Stimulated activated CD8-positive, alpha-beta memory T cell treated with anti-CD3 and anti-CD28 coated beads, Interleukin-15, amount 100 ng/mL, for 4 hours (primary cell): ENCODE measurements at places on chromosomes 5 and 9.

- DNase-seq, result no peak
Observed at GRCh38 chr5:51686622-51687021, 303.4 kb downstream of the ISL1 start.

GRCh38 chr9:137639303-137640051 lies 20.7 kb downstream of the EHMT1 start:
- no peak for DNase-seq

- no peak for DNase-seq
Observed at GRCh38 chr9:31823365-31823764, 561.1 kb upstream of the ACO1 start.

DNA sequence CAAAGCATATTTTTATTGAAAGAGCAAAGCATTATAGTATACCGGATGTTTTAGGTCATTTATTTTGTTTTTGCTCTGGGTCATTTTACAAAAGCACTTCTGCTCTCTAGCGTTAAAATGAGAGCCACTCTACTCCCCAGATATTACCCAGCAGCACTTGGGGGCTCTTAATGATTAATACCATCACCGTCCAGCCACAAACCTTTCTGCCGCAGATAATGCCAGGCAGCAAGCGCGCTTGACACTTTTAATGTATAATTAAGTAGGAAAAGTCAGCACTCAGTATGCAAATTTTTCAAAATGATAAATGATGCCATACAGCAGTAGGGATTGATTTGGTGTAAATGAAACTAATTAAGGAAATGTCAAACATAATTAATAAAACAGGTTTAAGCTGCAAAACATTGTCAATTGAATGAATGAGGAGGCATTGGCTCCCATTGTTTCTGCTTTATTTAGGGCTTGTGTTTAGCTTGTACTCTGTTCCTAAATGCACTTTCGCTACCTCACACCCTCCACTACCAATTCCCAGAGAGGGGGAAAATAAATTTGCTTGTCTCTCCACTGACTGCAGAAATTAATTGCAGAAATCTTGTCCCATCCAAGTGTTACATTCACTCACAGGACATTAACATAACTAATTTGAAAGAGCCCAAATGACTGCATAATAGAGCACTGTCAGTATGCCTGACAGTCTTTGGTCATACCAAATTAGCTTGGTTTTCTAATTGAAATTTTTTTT lies 358.8 kb upstream of the ARRDC3 start:
- no peak for DNase-seq

- DNase-seq, result no peak
Observed at GRCh38 chr9:77020413-77021290, 1.2 kb downstream of the FOXB2 start.

DNA sequence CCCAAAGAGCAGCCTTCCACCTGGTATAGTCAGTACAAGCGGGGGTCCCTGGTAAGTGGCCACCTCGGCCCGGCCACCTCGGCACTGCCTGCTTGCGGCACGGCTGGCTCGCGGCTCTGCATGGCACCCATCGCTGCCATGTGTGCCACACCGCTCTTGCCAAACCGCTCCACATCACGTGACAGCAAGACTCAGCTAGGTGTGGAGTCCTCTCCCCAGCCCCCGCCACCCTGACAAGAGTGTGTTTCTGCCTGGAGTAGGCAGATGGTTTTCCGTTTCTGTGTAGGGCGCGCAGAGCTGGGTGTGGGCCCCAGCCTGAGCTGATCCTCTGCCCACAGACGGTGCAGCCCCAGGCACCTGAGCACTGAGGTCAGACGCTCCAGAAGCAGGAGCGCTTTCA lies 50.5 kb upstream of the FCN2 start:
- no peak for DNase-seq

DNA sequence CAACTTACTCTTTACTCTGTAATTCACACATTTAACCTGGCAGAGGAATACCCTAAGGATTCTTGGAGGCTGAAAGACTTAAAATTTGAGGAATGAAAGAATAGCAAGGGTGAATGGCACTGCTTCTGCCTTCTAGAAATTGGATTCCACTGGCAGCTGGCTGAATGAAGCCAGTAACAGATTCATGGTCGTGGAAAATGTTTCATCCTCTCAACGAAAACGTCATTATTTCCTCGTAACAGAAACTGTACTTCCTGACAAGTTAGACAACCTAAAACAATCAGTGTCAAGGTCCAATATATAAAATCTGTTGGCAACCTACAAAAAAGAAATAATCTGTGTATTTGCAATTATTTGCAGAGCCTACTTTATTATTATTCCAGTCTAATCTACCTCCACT lies 39.7 kb downstream of the BNC2 start:
- DNase-seq, result no peak

- DNase-seq, result no peak
Observed at GRCh38 chr5:88826646-88827585, 56.1 kb downstream of the MEF2C start.

DNA sequence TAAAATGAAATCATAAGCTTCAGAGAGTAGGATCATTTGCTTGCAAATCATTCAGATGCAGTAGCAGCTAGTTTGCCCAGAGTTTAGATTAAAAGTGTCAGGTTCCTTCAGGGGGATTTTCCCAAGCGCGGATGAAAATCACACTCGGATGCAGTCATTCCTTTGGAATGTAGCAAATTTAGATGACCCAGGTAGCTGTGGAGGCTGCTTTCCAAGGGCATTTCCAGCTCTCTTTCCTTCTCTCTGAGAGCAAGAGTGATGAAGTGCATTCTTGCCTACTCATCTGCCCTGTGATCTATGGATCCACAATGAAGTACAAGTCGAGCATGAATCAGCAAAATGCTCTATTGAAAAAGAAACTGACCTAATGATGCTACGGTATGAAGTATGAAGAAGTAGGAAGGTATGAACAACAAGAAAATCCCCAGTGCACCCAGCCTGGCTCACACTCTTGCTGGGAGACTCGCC lies 200.2 kb downstream of the PLK2 start:
- DNase-seq, result no peak

- DNase-seq, result no peak
Observed at GRCh38 chr5:95809414-95809960, 13.0 kb downstream of the GLRX start.

DNA sequence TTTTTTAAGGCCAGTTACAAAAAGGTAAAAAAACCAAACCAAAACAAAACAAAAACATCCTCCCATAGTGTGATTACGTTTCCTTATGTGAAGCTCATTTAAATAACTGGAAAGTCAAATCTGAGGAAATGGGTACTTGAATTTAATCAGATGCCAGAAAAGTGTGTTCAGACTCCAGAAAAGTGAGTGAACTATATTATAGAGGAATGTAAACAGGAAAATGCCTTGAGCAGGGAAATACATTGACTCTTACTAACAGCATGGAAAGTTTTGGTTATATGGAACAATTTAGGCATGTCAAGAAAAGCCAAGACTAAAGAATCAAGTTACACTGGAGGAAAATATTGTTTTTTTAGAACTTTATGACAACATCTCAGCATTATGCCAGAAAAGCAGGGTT lies 37.8 kb upstream of the RNF20 start:
- DNase-seq, result no peak

GRCh38 chr5:152315942-152316341 lies 89.1 kb downstream of the NMUR2 start:
- no peak for DNase-seq

- no peak for DNase-seq
Observed at GRCh38 chr5:150642567-150642927, 2.1 kb downstream of the SYNPO start.

GRCh38 chr5:1414311-1415058 lies 30.8 kb downstream of the SLC6A3 start:
- DNase-seq, result no peak

DNA sequence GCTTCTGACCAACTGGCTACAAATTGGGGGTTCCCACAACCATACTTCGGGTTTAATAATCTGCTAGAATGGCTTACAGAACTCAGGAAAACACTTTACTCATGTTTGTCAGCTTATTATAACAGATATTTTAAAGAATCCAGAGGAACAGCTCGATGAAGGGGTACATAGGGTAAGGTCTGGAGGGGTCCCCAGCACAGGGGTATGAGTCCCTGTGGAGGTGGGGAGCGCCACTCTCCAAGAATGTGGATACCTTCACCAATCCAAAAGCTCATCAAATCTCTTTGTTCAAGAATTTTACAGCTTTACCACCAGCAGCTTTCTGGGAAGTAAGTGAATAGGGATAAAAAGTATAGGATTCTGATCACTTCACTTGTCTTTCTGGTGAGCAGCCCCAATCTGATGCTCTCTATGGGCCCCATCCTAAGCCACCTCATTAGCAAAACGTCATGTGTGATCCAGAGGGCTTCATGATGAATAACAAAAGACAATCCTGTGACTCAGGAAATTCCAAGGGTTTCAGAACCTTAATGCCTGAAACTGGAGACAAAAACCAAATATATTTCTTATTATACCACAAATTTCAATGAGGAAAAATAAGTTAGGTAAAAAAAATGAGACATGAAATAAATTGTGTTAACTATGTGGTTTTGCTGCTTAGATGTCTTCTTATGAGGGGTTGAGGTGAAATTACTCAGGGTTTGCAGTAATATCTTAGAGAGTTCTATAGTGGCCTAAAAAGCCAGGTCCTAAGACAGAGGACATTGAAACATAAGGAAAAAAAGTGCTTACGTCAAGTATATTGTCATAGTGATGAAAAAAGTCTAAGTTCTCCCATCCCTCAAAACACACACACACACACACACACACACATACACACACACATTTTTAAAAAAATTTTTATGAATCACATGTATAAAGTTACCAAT lies 290.5 kb downstream of the ANXA1 start:
- no peak for DNase-seq
